ENCODE measurements at places on chromosomes 7 and 10.

GRCh38 chr10:68628576-68629127, 68.5 kb downstream of the TET1 start:
- DNase-seq = no peak

GRCh38 chr7:140284062-140284461, 107.3 kb upstream of the KDM7A start:
- DNase-seq = no peak

DNA sequence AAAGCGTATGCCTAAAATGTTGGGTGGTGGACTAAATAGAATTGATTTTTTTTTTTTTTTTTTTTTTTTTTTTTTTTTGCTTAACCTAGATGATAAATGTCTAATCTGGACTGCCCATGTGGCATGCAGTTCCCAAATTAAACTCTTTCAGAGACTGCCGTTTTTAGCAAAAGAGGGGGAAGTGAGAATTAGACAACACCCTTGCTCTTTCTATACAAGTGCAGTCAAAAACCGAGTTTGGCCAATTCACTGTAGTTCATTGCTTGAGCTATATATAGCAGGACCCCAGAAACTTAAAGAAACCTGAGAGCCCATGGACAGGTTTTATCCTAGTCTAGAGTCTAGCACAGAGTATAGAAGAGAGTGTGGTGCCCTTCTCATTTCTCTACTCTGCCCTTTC, 141.9 kb downstream of the GRM3 start:
- no peak for DNase-seq

GRCh38 chr10:110069502-110069982, 61.8 kb downstream of the ADD3 start:
- no peak for DNase-seq

DNA sequence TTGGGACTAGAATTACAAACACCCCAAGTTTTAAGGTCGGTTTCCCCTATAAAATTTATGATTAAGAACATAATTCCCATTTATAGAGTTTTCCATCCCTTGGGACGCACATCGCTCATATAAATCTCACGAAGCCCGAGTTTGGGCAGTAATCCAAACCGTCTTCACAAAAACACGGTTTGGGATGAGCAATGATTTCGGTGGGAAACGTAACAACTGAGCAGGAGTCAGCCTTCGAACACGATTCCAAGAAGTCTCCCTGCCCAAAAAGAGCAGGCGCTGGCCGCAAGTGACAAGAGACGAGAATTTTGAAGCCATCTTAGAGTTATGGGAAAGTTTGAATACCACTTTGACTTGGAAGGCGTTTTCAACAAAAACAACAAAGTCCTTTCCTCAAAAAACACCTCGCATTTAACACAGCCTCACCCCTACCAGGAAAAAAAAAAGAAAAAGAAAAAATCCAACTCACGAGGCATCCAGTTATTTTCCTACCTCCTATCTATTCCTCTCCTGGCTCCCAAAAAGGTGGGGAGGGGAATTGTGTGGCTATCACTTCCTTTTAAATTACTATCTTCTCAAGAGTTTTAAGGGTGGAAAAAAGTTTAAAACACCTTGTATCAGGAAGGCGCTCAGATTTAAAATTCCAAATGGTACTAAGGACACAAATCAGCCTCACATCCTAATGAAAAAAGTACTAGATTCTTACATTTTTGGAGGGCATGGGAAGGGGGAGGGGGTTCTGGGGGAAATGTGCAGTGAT, 1.6 kb downstream of the SEPHS1 start:
- no peak for DNase-seq

DNA sequence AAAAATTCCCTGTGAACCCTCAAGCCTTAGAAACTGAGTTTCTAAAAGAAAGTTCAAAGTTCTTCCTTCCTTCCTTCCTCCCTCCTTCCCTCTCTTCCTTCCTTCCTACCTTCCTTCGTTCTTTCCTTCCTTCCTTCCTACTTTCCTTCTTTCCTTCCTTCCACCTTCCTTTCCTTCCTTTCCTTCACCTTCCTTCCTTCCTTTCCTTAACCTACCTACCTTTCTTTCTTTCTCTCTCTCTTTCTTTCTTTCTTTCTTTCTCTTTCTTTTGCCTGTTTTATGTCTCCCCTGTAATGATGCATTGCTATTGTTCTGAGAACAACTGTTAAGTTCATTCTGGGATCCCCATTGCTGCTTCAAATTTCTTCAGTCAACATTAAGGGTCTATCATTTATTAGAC, 551.1 kb downstream of the TFEC start:
- no peak for DNase-seq

DNA sequence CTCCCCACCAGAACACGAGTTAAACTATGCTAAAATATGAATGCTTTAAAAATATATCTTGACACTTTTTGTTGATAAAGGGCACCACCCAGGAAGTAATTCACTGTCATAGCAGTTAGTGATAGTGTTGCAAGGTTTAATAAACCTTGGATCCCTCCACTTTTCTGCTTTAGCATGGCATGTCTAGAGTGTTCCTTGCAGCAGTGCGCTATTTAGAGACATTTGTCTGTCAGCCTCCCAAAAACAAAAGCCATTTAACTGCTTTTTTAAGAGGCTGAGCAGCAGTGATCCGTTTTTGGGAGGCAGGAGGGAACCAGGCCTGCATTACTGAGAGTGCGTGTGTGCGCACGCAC, 69.6 kb upstream of the RAB11FIP2 start:
- no peak for DNase-seq

DNA sequence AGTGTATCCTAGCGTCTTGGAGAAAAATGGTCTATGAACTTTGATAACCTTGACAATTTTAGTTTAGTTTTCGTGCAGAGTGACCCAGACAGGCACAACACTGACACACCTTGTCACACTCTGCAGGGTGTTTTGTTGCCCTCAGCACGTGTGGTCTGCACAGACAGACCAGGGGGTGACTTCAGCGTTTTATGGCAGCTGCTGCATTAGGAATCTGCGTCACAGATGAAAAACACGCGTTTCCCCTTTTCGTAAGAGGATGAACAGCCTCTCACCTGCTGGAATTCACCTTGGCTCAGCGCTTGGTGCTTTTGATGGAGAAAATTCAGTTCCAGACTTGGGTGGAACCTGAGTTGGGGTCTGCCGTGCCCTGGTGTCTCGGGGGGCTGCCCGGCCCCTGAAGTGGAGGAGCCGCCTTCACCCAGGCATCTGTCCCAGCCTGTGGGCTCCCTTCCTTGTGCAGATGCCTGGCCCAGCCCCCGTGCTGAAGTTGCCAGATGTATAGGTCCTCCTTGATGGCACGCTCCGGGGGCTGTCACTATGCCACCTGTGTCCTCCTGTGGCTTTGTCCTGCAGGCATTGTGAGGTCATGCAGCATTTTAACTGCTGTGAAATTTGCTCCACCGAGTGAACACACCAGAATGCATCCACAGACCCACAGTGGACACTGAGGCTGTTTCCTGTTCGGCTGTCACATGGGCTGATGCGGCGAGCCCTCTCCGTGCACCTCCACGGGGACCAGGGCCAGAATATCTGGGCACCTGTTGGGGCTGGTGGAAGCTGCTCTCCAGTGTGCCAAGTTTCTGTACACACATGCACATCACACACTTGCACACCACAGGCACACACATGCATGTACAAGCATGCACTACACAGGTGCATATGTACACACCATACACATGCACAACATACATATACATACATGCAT, 18.3 kb downstream of the INPP5A start:
- DNase-seq = no peak

GRCh38 chr10:85593226-85593772, 773.3 kb downstream of the GRID1 start:
- no peak for DNase-seq

DNA sequence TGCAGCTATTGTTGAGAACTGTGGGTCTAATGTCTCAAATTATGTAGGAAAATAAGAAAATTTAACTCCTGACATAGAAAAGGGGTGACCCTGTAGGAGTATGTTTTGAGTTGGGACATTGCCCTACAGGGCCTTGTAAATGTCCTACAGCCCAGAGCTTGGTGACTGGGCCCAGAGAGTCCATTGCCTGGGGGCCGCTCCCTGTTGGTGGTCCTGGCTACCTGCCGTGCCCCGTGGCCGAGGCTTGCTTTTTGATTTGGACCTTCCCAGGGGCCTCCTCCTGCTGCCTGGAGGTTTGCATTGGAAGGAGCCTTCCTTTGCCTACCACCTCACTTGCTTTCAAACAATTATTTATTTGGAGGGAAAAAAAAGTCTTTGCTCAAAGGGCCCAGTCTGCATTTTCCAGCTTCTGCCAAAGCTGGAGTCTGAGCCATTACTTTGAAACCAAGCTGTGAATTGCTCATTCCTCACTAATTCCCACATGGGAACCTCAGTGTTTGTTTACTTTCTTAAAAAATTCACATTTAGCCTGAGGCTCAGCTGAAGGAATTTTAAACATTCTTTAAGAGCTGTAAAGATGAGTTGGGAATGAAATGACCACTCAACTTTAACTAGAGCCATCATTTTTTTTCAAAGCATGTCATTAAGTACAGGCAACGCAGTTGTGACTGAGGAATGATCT, 355.0 kb downstream of the GLRX3 start:
- no peak for DNase-seq

DNA sequence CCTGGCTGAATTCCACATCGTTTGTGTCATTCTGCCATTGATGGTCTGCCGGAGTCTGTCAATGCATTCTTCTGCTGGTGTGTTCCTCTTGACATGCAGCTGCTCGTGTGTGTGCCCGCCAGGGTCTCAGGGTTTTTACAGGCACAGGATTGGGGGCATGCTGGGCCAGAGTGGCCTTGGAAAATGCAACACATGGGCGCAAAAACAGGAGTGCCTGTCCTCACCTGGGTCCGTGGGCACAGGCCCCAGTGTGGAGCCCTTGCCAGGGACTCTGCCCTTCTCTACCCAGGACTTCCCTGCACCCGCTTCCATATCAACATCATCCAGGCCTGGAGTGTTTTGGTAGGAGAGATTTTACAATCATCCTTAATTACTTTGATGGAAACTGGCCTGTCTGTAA, 340.7 kb downstream of the KIF20B start:
- DNase-seq = no peak

GRCh38 chr10:50874723-50875122, 10.7 kb downstream of the A1CF start:
- DNase-seq = no peak

DNA sequence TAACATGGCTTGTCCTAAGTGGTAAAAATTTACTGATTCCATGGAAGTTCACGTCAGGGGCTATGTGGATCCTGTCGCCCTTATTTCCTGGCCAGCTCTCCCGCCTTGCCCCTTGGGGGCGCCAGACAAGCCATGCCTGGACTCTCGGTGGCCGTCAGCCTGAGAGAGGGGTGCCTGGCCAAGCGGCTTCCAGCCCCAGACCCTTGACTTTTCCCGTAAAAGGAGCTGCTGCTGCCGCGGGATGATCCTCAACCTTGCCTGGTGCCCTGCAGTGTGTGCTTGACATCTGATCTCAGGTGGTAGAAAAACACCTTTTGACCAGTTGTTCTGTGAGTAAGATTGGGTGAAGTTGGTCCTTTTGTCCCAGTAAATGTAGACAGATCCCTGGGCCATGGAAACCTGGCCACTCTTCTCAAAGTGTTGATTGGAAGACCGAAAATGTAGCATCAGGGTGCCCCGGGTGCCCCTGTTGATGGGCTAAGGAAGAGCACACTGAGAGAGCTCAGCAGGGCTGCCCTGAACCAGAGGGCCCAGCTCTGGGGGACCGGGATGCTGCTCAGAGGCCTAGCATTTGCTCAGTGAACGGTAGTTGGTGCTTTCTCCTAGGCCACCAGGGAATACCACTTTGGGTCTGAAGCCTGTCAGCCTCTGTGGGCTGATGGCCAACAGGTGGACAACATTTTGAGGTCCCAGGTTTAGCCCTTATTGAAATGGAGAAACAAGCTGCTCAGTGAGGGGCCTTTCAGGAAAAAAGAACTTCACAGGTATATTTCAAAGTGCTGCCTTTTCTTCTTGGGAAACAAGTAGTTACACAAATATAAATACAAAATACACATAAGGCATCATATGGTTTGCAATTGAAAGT, 162.5 kb downstream of the LRMDA start:
- no peak for DNase-seq

DNA sequence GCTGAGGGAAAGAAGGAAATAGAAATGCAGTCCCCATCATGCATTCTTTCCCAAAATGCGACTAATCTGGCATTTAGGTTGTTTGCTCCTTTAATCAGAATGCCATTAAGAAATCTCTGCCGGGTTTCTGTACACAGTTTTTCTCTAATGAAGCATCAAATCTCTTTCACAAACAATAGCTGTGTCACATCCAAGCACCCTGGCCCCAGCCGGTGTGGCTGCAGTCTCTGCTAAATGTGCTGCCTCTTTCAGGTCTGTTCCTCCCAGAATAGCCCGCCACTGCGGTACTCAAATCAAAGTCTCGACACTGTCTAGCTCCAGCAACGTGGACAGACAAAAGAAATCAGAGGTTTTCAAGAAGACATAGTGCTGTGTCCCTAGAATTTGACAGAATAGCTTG, 343.8 kb downstream of the KCNMA1 start:
- DNase-seq = no peak

DNA sequence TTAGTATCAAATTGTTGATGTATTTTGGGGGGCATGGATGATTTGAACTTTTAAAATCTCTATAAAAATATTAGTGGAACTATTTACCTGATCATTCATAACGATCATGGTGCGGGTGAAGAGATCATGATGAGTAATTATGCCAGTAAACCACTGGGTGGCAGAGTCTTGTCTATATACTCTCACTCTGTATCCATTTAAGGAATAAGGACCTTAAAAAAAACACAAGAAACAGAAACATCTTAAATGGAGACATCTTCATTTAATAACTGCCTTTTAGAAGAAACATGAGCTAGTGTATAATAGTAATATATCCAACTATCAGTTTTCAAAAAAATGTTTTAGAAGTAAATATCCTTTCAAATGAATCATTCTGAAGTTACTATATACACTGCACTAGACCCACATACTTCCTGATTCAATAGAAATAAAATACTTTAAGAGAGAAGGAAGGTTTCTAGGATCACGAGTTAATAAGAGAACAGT, 84.0 kb downstream of the NRBF2 start:
- DNase-seq = no peak

GRCh38 chr7:11935905-11936304, 103.9 kb upstream of the THSD7A start:
- DNase-seq = no peak

DNA sequence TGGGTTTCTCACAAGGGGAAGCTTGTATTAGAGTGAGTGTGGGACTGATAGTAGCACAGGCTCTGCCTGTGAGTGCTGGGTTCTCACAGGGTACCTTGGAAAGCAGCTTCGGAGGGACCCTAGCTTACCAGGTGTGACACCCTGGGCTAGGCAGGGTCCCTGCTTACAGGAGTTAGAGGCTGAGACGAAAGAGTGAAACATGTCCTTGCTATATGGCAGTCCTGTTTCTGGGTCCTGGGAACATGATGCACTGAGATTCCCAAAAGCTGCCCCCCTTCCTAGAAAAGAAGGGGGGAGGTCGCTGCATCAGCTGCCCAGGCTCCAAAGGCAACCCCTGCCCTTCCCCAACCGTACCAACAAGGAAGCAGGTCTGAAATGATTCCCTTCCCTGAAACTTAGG, 6.3 kb upstream of the ARHGAP22 start:
- DNase-seq = no peak

GRCh38 chr10:88293073-88293472, 290.0 kb downstream of the RNLS start:
- DNase-seq = no peak

DNA sequence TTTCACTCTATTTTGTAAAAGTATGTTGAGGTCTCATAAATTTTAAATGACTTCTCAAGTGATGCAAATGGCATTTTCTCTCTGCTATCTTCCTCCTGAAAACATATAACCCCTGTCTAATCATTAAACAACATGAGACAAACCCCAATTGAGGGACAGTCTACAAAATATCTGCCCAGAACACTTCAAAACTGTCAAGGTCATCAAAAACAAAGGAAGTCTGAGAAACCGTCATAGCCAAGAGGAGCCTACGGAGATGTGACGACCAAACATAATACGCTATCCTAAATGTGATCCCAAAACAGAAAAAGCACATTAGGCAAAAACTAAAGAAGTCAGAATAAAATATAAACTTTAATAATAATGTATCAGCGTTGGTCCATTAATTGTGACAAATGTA, 282.3 kb upstream of the SEMA3C start:
- DNase-seq = no peak
